ENCODE measurements at places on chromosomes 1 and 21. TPM values are rescaled to one million over a fixed set of nuclear protein-coding genes. Genes with fewer than 3 reads are reported as not detected.

SPRR1B gene
- polyA plus RNA-seq: not detected

S100A6 gene
- 257 TPM for polyA plus RNA-seq

SLC27A3 gene
- 26.8 TPM for polyA plus RNA-seq

GRCh38 chr1:219988387-219988786, 57.9 kb downstream of the EPRS1 start:
- no peak overlapping the region for H3K27ac ChIP-seq
- peaks cover 22% of the 10 kb centered on the region for H3K36me3 ChIP-seq
- no peaks in the 10 kb centered on the region for H3K4me1 ChIP-seq
- no peak for DNase-seq
- H3K27me3 ChIP-seq: no peaks in the 10 kb centered on the region

Data from muscle of leg (tissue), 16 donors.